ENCODE measurements at places on chromosomes 2 and 18.

- no peak for DNase-seq
Measured at GRCh38 chr2:215338883-215339679, 27.2 kb downstream of the ATIC start.

DNA sequence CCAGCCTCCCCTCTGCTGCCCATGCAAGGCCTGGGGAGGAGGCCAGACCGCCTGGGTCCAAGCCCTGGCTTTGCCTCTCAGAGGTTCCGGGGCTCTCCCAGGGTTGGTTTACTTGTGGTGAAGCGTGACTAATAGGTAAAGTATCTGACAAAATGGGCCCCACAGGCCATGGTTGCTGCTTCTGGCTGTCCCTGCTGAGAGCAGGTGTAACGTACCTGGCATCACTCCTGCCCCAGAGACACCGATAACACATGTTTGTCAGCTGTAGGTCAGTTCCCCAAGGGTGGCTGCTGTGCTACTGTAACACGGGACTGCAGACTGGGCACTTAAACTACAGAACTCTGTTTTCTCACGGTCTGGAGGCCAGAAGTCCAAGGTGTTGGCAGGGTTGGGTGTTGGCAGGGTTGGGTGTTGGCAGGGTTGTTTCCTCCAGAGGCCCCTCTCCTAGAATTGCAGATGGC lies 34.1 kb downstream of the ODC1 start:
- DNase-seq, result no peak

DNA sequence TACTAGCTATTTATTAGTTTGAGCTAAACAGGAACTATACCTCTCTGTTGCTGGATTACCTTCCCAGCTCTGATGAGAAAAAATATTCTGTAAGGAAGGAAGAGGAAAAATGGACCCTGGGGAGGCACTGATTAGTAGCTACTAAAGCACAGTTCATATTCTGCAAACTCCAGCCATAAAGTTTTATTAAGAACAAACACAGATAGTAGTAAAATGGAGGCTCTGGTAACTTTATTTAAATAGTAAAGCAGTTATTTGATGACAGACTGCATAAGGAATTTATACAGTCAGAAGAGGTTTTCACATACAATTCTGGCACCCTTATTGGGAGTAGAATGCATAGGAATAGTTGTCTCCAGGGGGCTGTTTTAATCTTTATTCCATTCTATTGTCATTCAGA lies 84.1 kb downstream of the XIRP2 start:
- no peak for DNase-seq

DNA sequence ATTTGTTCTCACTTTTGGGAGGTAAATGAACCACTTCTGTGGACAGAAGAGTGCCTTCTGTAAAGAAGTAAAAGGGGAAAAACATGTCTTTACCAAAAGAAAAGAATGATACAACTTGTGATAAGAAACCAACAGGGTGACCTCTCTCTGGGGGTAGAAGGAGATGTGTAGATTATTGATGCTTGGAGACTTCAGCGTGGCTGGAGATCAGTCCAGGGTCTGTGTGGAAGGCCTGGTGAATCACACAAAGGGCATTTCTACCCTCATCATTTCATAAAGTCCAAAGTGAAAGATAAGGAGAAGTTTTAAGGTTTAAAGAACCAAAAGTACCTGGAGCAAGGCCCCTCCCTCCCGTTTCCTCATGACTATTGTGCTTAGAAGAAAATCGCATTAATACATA lies 142.5 kb downstream of the NCK2 start:
- DNase-seq, result no peak

DNA sequence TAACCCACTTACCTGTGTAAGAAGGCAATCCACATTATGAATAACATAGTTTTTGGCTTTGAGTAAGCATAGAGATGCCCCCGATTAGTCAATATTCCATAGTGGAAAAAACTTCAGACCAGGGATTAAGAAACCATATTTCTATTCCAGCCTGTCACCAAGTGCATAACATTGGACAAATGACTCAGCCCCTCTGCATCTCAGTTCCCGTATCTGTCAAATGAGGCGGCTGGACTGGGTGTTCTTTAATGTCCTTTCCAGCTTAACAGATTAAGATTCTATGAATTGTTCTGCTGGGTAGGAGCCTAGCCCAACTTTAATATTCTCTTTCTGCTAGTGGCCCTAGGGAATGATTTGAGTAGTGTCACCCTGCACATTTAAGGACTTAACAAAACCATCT lies 11.8 kb upstream of the FTCDNL1 start:
- no peak for DNase-seq

DNA sequence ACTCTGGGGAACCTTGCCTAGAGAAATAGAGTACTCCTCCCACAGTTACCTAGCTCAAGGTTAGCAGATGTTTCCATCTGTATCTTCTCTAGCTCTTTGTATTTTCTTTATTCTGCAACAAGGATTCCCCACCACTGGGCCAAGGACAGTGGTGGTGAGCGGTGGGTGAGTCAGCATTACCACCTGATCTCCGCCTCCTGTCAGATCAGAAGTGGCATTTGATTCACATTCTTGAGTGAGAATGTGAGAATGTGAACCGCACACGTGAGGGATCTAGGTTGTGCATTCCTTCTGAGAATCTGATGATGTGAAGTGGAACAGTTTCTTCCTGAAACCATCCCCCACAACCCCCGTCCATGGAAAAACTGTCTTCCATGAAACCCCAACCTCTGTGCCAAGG lies 9.0 kb downstream of the EPB41L3 start:
- DNase-seq, result no peak

DNA sequence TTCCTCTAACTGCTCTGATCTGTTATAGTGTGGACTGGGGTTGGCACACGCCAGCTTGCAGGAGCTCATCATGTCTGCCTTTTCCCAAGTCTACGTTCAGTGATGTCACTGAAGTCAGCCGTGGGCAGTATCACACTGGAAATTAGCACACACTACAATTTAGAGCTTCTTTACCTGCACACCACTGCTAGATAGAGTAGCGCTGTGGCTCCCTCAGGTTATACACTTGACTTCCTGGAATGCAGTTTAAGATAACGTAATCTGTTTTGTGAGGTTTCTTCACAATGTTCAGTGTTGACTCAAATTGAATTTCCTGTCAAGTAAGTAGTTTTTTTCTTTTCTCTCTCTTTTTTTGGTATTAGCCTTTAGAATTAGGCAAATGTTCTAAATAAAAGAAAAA lies 487.2 kb downstream of the DCDC2C start:
- no peak for DNase-seq

DNA sequence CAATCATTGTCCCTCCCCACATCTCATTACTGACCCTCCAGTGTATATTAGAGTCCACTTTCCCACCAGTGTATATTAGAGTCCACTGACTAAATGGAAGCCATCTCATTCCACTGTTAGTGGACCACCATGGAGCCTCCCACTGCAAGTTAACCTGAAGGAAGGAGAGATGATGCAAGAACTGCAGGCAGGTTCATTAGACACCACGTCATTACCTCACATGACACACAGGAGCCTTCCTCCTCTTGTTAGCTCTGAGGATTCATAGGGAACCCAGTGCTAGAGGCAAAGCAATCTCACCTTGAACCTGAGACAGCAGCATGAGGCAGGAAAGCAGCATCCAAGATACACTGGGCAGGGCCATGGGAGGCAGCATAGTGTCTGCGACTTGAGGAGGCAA lies 523 bp downstream of the REG3A start:
- DNase-seq, result no peak

DNA sequence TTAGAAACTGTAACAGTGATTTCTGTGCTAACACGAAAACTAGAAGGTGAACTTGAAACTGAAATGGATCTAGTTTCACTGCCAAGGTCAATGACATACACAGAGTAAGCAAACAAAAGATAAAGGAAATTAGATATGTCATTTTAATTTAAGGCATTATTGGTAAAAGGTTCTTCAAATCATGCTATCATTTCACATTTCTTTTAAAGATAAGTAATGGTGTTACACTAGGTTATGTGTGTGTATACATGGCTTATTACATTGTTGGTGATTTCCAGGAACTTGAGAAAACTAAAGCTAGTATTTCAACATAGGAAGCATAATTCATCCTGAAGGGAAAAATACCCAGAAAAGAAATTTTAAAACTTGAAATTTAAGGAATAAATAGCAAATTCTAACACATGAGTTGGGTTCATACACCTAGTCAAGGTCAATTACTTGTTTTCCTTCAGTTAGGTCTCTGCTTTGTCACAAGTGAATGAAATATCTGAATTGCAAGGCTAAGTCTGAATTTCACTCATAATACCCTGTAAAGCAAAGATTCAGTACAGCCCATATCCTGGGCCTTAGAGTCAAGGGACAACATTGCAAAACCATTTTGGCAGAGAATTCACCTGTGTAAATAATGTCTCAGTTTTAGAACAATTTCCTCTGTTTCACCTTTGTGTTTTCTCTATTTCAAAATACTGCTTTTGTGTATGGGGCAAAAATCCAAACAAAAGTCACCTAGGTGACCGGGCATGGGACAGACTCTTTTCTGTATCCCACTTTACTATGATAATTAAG lies 141.6 kb downstream of the SRBD1 start:
- no peak for DNase-seq

DNA sequence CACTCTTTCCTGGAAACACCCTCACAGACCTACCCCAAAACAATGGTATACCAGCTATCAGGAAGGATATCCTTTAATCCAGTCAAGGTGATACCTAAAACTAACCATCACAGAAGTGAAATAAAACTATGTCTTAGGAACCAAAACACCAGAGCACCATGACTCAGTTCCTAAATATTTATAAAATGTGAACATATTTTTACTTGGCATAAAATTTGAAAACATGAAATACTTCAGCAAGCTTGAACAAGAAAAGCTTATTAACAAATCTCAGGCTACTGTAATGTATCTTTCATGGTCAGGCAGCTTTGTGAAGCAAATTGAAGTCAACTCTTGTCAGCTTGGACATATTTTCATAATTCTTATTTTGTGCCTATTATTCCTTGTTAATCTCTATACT lies 440.8 kb upstream of the CDH20 start:
- no peak for DNase-seq

DNA sequence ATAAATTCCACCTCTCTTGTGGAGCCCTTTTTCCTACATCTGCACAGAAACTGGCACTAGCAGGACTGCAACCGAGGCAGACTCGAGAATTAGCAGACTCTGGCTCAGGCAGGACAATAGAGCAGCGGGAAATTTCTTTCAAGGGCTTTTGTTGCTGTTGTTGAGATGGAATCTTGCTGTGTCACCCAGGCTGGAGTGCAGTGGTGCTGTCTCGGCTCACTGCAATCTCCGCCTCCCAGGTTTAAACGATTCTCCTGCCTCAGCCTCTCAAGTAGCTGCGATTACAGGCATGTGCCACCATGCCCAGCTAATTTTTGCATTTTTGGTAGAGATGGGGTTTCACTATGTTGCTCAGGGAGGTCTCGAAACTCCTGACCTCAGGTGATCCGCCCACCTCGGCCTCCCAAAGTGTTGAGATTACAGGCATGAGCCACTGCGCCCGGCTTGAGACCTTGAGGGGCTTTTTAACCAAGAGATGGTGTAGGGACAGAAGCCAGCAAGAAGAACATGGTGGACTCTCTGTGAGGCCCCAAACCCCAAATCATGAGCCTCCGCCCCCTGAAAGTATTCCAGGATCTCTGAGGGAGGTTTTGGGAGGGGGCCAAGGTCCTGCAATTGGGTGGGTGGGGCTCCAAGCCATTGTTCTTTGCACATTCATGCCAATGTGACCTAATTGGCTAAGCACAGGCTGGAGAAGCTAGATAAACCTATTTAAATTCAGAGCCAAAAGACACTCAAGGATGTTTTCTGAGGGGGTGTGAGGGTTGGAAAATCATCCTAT lies 68.4 kb upstream of the MSH2 start:
- DNase-seq, result no peak

Data from HL-60 (cell line).